ENCODE measurements at places on chromosomes 5 and 9.
A peak's percentile ranks its signal among the peaks of the same experiment; 100 is the strongest.

DNA sequence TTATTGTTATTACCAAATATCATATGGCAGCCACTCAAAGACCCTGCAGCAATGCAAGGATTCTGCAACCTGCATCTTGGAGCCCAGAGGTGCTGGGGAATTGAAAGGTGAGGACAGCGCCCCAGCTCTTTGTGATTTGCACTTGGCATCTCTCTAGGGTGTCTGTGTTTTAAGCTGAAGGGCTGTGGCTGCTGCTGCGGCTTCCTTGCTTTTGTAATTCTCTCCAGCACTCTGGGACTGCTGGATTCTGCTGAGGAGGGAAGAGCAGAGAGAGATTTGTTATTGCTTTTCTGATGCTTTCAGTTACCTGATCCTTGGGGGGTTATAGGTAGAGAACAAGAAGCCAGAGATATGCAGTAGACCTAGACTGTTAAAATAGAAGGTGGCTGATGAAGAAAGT lies 562.4 kb downstream of the EBF1 start:
- DNase-seq = no peak

DNA sequence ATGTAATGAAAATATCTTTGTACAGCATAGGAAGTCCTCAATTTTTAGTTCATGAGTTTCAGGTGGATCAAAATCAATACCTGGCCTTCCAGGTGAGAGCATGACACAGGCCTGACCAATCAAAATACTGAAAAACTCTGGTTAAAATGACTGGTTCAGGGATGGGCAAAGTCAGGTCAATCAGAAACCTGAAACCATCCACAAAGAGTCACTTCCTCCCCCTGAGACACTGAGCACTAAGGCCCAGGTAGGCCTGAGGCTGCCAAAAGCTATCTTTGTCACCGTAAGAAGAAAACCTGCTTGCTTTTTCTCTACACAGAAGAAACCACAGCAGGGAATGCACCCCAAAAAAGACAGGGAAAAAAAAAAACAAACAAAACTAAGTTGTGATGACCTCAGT lies 444.8 kb downstream of the TLR4 start:
- no peak for DNase-seq

DNA sequence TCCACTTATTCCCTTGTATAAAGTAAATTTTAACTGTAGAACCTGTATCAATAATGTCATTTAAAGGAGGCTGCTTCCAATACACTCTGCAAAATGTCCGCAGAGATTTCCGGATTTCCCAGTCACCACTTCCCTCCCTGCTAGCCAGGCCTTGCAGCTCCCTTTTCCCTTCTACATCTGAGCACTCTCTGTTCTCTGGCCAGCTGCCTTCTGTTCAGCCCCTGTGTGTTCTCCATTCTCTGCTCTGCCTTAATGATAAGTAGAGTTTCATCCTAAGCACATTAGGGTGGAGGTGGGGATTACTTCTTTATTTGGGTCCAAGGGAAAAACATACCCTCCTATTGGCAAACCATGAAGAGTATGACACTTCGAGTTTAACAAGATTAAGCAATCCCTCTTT lies 719.6 kb upstream of the WWC1 start:
- DNase-seq = no peak

DNA sequence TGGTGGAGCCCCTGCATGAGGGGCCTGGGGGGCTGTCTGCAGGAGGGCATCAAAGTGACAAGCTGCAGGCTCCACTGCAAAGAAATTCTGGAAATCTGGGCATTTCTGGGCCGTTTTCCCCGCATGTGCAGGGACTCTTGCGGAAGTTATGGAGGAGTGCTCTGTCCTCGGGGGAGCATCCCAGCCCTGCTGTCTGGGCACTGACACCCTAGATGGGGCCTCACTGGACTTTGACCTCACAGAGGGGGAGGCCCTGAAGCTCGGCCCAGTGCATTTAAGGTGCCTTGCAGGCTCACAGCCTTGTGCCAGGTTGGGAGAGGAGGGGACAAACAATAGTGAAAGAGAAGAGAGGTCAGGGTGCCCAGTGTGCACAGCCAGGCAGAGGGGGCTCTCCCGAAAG lies 35.4 kb downstream of the LHX3 start:
- DNase-seq = no peak

GRCh38 chr9:17082343-17083064 lies 52.3 kb upstream of the CNTLN start:
- no peak for DNase-seq

GRCh38 chr9:85392260-85392659 lies 349.5 kb downstream of the AGTPBP1 start:
- no peak for DNase-seq

- DNase-seq = no peak
Observed at GRCh38 chr5:125006011-125006685, 259.7 kb upstream of the ZNF608 start.

DNA sequence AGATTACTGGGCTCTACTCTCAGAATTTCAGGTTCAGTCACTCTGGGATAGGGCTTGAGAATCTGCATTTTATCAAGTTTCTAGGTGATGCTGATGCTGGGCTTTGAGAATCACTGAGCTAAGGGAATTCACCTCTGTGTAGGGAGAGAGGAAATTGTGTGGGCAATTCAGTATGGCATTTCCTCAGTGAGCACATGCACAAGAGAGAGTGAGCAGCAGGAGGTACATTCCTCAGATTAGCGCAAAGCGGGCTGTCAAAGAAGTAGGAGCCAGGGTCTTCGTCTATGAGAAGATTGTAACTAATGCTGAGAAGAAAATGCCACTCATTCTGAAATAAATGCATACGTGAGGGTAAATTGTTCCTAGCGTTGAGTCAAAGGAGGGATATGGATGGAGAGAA lies 175.9 kb downstream of the KIF4B start:
- no peak for DNase-seq

GRCh38 chr5:54558362-54558761 lies 40.8 kb downstream of the SNX18 start:
- no peak for DNase-seq

GRCh38 chr9:114501796-114502682 lies 3.2 kb downstream of the WHRN start:
- DNase-seq = no peak

DNA sequence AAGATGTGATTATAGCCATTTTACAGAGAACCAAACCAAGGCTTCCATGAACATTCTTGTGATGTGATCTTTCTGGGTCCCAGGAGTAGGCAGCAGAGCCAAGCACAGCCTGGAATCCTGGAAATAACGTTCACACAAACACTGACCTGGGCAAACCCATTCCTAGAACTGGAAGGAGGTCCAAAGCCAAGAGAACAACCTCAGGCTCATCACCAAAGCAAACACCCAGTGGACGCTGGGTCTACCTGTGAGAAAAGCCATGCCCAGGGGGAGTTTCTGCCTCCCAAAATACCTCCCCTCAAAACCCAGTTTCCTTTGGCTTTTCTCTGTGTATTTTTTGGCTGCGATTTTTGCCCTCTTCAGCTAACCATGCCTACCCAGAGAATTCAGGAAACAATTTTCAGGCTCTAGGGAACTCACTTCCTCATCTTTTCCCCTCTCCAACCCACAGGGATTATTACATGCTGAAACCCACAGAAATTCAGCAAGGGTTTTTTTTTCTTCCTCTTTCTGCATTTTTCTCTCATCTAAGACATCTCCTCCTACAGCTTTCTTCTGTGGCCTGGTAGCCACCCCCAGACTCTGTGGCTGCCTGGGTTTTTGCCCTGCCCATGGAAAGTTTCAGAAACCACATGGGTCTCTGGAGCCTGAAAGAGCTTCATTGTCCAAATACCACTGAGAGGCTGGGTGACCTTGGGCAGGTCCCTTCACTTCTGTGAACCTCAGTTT lies 75.0 kb downstream of the TNC start:
- no peak for DNase-seq

DNA sequence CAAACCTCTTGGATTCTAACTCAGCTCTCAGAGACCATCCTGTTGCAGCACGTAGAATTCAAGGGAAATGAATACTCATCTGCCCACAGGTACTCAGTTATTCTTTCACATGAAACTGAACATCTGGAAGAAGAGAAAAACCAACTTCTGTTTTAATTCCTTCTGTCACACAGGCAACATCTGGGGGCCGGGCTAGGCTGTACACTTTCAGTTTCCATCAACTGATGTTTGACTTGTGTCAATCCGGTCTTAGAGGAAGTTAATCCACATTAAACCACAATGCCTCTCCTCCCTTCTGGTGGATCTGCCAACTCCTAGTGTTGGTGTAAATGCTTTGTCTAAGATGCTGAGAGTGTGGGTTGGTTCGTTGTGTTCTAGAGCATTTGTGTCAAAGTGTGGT lies 17.6 kb downstream of the DMRT3 start:
- no peak for DNase-seq

GRCh38 chr5:157312492-157312891 lies 46.6 kb downstream of the CYFIP2 start:
- peak; percentile 65 for DNase-seq

DNA sequence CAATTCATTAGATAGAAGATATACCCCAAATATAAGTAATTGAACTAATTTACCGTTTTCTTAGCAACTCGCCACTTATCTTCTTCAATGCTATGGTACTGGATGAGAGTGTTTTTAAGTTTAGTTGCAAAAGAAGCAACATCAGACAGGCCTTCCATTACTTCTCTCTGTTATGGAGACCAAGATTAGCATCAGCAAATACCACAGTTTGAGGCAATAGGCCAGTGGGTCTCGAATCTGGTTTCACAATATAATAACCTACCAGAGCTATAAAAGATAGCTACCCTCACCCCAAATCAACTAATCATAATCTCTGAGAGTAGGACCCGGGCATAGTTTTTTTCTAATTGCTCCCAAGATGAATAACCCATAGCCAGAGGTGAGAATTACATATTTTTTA lies 5.1 kb downstream of the STARD4 start:
- no peak for DNase-seq

GRCh38 chr9:35353731-35354365 lies 136.1 kb upstream of the RUSC2 start:
- no peak for DNase-seq

DNA sequence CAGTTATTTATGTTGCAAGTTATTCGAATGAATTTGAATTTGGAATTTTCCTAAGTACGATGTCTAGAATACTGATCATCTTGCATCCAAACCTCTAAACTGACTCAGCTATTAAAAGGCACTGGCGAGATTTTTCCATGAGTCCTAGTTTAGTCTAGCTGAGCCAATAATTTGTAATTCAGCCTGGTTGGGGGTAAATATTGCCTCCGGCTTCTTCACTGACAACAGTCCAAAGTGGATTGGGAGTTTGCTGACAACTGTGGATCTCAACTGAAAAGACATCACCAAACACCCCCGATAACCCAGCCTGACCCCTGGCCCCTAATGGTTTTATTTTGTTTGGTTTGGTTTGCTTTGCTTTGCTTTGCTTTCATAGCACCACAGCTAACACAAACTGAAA lies 189.8 kb upstream of the DAPK1 start:
- DNase-seq = no peak

DNA sequence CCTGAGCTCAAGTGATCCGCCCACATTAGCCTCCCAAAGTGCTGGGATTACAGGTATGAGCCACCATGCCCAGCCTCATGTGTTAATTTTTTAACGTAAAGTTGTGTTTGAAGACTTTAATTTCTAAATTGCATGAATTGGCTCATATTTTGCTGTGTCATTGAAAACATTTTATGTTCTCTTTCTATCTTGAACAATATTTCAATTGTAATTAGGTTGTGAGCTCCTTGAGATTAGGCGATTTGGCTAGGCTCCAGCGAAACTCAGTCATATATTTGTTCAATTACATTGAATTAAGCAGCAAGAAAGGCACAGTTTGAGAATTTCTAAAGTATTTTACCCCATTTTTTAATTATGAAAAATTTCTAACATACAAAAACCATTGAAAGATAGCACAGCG lies 34.0 kb downstream of the GAPVD1 start:
- no peak for DNase-seq

DNA sequence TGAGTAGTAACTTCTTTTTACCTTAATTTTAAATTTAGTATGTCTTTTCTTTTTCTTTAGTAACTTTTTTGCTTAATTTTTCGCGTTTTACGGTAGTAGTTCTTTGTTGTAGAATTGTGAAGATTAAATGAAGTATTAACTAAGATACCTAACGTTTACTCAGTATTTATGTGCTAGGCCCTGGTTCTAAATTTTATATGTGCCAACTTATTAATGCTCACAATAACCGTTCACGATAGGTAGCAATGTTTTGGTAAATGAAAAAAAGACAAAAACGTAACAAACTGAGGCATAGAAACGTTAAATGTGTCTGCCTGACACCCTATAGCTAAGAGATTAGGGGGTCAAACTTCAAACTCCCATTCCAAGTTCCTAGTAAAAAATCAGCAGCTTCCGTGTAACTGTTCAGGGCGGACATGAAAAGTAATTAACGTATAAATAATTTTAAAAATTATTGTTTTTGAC lies 1.2 kb downstream of the MRPS30 start:
- no peak for DNase-seq

- no peak for DNase-seq
Observed at GRCh38 chr5:132754947-132755346, 7.7 kb downstream of the CCNI2 start.

GRCh38 chr5:113495422-113495841 lies 7.2 kb upstream of the MCC start:
- no peak for DNase-seq

GRCh38 chr5:116135344-116135743 lies 50.5 kb downstream of the COMMD10 start:
- peak; percentile 9 for DNase-seq

DNA sequence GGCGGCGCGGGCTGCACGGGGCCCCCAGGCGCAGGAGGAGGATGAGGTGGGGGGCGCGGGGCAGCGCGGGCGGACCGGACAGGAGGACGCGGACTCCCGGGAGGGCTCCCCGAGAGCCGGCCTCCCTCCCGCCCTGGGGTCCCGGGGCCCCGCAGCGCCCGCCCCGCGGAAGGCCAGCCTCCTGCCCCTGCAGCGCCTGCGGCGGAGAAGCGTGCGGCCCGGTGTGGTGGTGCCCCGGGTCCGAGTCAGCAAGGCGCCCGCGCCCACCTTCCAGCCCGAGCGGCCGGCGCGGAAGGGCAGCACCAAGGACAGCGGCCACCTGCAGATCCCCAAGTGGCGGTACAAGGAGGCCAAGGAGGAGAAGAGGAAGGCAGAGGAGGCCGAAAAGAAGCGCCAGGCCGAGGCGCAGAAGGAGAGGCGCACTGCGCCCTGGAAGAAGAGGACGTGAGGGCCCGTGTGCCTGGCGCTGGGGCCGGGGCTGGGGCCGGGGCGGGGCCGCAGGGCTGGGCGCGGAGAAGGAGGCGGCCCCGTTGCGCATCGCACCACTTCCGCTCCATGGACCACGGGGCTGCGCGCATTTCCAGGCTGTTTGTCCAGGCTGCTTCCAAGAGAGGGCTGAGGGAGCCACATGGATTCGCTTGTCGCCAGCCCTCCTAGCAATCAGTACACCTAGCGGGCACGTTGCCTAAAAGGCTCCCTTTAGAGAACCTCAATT lies 86.0 kb downstream of the ANKRD33B start:
- no peak for DNase-seq

- no peak for DNase-seq
Observed at GRCh38 chr9:77753180-77753579, 105.1 kb upstream of the GNA14 start.

DNA sequence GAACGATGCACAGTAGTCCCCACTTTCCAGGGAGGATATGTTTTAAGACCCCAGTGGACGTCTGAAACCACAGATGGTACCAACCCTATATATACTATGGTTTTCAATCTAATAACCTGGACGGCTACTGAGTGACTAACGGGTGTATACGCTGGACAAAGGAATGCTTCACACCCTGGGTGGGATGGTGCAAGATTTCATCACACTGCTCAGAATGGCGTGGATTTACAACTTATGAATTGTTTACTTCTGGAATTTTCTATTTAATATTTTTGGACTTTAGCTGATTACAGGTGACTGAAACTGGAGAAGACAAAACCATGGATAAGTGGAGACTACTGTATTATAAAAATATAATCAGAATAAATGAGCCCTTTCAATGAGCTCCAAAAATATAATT lies 147.6 kb upstream of the TRIM32 start:
- no peak for DNase-seq

All from GM18507 (cell line).